Prostate gland (tissue), 2 donors: ENCODE measurements at places on chromosomes 2 and 18.

DNA sequence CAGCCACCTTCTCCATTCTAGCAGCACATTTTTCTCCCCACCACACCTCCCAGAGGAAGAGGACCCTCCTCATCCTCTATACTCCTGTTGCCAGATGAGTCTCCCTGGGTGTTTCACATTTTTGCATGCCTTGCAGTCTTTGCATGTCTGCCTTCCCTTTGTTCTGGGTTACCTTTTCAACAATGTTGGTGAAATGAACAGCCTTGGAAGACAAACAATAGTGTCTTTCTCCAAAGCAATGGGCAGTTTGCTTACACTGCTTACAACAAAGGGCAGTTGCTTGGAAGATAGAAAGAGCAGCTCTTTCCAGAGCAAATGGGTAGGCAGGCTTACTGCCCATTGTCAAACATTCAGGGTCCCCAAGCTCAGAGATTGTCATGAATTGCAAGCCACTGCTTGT, 14.5 kb upstream of the SEH1L start:
- DNase-seq, result no peak

DNA sequence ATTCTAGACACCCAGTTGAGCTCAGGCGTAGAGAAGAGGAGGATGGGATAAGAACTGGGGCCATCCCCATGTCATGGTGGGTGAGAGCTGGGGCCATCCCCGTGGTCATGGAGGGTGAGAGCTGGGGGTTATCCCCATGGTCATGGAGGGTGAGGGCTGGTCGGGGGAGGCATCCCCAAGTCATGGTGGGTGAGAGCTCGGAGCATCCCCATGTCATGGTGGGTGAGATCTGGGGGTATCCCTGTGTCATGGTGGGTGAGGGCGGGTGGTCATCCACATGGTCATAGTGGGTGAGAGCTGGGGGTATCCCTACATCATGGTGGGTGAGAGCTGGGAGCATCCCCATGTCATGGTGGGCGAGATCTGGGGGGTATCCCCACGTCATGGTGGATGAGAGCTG, 52.5 kb downstream of the IL1RL2 start:
- DNase-seq, result no peak

DNA sequence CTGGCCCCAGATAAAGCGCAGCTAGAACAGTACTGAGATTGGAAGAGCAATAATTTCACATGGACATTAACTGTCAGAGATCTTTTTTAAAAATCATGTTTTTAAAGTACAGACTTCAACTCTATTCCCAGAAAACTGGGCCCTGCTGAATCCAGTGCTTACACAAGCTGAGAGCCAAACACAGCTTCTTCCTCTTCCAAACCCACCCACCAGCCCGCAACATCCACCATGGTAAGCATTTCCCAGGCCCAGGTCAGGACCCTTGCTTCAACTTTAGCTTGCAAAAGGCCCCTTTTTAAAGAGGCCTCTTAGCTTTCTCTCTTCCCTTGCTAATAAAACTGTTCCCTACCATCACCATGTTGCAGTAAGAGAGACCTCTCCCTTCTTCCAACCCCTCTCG, 2.1 kb downstream of the AAK1 start:
- no peak for DNase-seq

DNA sequence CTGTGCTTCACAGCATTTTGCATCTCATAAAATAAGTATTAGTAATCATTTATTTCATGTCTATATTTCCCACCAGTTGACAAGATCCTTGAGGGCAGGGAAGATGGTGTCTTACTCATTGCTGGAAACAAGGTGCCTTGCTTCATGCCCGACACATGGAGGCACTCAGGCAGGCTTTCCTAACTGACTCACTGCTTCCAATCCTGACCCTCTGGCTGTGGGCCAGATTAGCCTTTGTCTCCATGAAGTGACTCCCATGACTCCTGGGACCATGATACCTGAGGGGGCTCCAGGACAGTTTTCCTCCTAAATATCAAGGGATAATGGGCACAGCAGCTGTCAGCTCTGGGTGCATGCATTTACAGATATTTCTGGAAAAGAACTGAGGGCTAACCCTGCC, 275.1 kb downstream of the AGPS start:
- DNase-seq, result no peak
